Activated T-helper 1 cell treated with anti-CD3 and anti-CD28 coated beads, Interleukin-12 subunit alpha, Interleukin-12 subunit beta, Interleukin-2, Interleukin-4 antibody, amounts not matched to agents 30 ng/mL and 10 ng/mL and 1 ng/mL, durations not matched to agents 14 hours and 24 hours and 36 hours (primary cell): ENCODE measurements at places on chromosomes 12 and 14. TPM values are rescaled to one million over a fixed set of nuclear protein-coding genes. Genes with fewer than 3 reads are reported as not detected.

- no peak overlapping the region for H3K27ac ChIP-seq
- H3K4me3 ChIP-seq, result no peak overlapping the region
- no peak for DNase-seq
- H3K36me3 ChIP-seq, result no peaks in the 10 kb centered on the region
- H3K27me3 ChIP-seq, result peaks cover 46% of the 10 kb centered on the region
These were observed 10.0 kb downstream of the SMIM41 start for GRCh38 chr12:52089491-52089890.

DNA sequence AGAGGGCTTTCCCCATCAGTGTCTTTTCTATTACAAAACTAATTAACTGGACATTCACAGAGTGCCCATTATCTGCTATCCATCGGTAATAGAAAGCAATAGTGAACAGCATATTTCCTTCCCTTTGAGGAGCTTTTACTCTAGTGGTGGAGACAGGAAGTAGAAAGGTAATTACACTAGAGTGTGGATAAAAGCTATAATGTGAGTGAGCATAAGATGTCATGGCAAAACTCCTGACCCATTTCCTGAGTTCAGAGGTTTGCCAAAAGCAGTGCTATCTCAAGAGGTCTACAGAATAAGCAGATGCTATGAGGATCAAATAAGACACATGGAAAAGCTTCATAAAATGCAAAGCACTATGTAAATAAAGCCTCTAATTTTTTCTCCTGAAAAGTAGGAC lies 24.0 kb downstream of the TIMELESS start:
- H3K4me3 ChIP-seq, result no peak overlapping the region
- H3K4me1 ChIP-seq, result peaks cover 5% of the 10 kb centered on the region

- no peaks in the 10 kb centered on the region for H3K36me3 ChIP-seq
- H3K4me1 ChIP-seq, result no peaks in the 10 kb centered on the region
- no peak for DNase-seq
- H3K4me3 ChIP-seq, result no peak overlapping the region
- peaks cover 12% of the 10 kb centered on the region for H3K27me3 ChIP-seq
These were observed 61.7 kb upstream of the DLK1 start for GRCh38 chr14:100664841-100665510.

DNA sequence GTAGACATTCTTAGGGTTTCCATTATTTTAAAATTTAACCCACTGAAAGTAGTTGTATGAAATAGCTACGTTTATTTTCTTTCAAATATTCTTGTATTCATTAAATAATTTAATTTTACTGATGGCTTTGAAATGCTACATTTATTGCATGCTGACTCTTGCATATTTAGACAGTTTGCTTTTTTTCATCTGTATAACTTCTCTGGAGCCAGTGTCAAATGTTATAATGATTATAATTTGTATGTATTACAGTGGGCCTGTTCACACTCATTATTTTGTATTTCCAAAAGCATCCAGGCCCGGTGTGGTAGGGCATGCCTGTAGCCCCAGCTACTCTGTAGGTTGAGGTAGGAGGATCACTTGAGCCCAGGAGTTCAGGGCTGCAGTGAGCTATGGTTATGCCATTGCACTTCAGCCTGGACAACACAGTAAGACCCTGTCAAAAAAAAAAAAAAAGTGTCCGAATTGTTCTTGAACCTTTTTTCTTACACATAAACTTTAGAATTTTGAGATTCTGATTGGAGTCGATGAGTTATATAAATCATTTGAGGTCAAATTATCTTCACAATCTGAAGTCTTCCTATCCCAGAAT lies 905 bp downstream of the ZNF84 start:
- no peak for DNase-seq
- no peaks in the 10 kb centered on the region for H3K4me1 ChIP-seq
- no peaks in the 10 kb centered on the region for H3K27me3 ChIP-seq
- peak overlapping the region; percentile 97 for H3K27ac ChIP-seq
- peaks cover 35% of the 10 kb centered on the region for H3K36me3 ChIP-seq

The PLEKHG3 gene
- 5.5 and 6.2 TPM in 2 replicates for total RNA-seq

GRCh38 chr12:56110571-56110970 lies 5.9 kb upstream of the RPL41 start:
- no peak for DNase-seq
- H3K36me3 ChIP-seq, result peaks cover 74% of the 10 kb centered on the region
- no peak overlapping the region for H3K4me3 ChIP-seq
- H3K27ac ChIP-seq, result no peak overlapping the region

The RPL36AL gene
- 224 and 237 TPM in 2 replicates for total RNA-seq

The CD27 gene
- 82.1 and 82.3 TPM in 2 replicates for total RNA-seq

- no peaks in the 10 kb centered on the region for H3K4me1 ChIP-seq
- H3K36me3 ChIP-seq, result no peaks in the 10 kb centered on the region
- no peak overlapping the region for H3K27ac ChIP-seq
These were observed 169.5 kb upstream of the RTL1 start for GRCh38 chr14:101072945-101073597.

DNA sequence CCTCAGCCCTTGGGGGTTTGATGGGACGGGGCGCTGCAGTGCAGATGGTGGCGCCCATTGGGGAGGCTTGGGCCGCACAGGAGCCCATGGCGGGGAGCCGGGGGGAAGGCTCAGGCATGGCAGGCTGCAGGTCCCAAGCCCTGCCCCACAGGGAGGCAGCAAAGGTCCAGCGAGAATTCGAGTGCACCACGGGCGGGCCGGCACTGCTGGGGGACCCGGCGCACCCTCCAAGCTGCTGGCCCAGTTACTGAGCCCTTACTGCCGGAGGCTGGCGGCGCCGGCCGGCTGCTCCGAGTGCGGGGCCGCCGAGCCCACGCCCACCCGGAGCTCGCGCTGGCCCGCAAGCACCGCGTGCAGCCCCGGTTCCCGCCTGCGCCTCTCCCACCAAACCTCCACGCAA lies 34.1 kb upstream of the NUBPL start:
- H3K27ac ChIP-seq, result no peak overlapping the region
- no peaks in the 10 kb centered on the region for H3K4me1 ChIP-seq
- no peak for DNase-seq

DNA sequence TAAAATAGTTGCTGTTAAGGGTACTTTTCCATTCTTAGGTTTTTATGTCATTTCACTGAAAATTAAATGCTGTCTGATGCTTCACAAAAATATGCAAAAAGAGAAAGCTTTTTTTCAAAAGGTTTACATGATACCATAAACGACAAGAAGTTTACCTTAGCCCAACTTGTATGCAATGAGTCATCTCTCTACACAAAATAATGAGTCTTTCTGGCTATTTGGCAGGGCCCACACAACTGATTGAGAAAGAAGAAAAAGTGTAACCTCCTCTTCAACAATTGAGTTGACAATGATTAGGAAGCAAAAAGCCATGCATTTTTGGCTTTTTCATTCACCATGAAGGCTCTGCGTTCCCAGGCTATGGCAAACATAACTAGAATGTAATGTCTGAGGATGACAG lies 165.4 kb upstream of the CPNE8 start:
- DNase-seq, result no peak
- H3K4me1 ChIP-seq, result no peaks in the 10 kb centered on the region
- no peak overlapping the region for H3K27ac ChIP-seq
- H3K27me3 ChIP-seq, result no peaks in the 10 kb centered on the region
- H3K4me3 ChIP-seq, result no peak overlapping the region
- no peaks in the 10 kb centered on the region for H3K36me3 ChIP-seq

DNA sequence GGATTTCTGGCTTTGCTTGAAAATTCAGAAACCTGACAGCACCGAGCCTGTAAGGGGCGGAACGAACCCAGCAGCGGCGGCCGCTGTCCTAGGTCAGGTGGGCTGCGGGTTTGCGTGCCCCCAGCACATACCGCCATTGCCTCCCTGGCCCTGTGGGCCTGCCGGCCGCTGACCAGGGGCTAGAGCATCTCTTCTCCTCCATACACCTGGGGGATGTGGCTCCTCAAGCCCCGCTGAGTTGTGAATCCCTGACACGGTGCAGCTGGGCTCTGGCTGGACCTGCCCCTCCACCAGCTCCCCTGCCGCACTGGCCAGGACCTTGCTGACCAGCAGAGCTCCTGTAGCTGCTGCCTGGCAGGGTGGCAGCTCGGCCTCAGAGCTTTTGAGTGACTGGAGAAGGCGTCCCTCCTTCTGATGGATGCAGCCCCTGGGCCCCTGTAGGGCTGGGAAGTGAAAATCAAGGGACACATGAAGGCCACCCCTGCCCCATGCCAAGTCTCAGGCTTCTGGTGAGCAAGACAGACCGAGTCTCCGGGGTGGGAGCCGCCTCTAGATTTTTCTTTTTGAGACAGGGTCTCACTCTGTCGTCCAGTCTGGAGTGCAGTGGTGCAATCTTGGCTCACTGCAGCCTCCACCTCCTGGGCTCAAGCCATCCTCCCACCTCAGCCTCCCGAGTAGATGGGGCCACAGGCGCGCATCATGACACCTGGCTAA lies 184.9 kb upstream of the SFSWAP start:
- H3K4me1 ChIP-seq, result no peaks in the 10 kb centered on the region
- no peak for DNase-seq
- H3K27me3 ChIP-seq, result no peaks in the 10 kb centered on the region
- H3K27ac ChIP-seq, result no peak overlapping the region
- no peak overlapping the region for H3K4me3 ChIP-seq

The FOXM1 gene
- 72.6 and 75.9 TPM in 2 replicates for total RNA-seq

DNA sequence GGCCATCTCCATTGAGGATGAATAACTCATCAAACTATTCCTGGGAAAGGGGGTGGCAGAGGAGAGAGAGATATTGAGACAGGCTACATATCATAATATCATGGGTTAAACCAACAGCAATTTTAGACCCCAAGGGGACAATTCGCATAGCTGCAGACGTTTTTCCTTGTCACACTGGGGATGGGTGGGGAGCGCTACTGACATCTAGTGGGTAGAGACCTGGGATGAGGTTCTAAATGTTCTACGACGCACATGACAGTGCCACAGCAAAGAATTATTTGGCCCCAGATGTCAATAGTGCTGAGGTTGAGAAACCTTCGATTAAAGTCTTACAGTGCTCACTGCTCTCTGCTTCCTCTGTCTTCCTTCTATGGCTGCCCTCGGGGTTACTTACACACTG lies 425.6 kb downstream of the NRXN3 start:
- H3K4me1 ChIP-seq, result no peaks in the 10 kb centered on the region
- H3K27ac ChIP-seq, result no peak overlapping the region
- no peak overlapping the region for H3K4me3 ChIP-seq
- DNase-seq, result no peak

The HSPB8 gene
- total RNA-seq, result not detected in 2 replicates

GRCh38 chr14:45526715-45527549 lies 273.9 kb upstream of the MIS18BP1 start:
- no peaks in the 10 kb centered on the region for H3K4me1 ChIP-seq
- no peaks in the 10 kb centered on the region for H3K36me3 ChIP-seq
- H3K4me3 ChIP-seq, result no peak overlapping the region
- no peak for DNase-seq

DNA sequence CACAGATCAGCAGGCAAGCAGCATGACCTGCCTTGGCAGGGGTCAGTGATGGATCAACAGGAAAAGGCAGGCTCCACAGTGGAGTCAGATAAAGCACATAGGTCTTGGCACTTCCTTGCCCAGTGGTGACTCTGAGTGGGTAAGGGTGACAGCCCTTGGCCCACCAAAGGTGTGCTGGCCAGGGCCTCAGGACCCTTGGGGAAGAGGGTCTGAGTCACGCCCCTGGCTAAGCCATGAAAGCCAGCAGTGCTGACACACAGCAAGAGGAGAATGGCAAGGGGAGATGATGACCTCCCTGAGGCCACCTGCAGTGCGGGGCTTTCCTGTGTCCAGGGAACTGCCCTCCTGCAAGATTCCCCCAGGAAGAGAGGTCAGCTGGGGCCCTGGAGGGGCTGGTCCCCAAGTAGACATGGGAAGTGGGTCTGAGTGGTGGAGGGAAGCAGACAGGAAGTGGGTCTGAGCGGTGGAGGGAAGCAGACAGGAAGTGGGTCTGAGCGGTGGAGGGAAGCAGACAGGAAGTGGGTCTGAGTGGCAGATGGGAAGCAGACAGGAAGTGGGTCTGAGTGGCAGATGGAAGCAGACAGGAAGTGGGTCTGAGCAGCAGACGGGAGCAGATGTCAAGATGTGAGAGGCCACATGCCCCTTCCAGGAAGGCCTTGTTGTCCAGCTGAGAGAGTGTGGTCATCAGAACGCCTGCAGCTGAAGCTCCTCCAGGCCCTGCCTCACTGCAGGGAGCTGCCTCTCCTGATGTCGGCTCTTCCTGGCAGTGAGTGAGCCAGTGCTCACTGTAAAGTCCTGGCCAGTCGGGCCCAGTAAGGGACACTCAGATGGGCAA lies 34.8 kb downstream of the DIO3 start:
- peak; percentile 11 for DNase-seq
- H3K4me3 ChIP-seq, result peak overlapping the region; percentile 47
- H3K27ac ChIP-seq, result peak overlapping the region; percentile 71
- H3K4me1 ChIP-seq, result peaks cover 47% of the 10 kb centered on the region
